Uterus (tissue), 4 donors: ENCODE measurements at places on chromosomes 4 and X. TPM values are rescaled to one million over a fixed set of nuclear protein-coding genes. Genes with fewer than 3 reads are reported as not detected.

Gene IL1RAPL2
- total RNA-seq: not detected

Gene SCRG1
- total RNA-seq: 4.1 TPM

Gene PABPC5
- total RNA-seq: 15.2 TPM

Gene IL2
- total RNA-seq: not detected

Gene PFKFB1
- not detected for total RNA-seq

Gene HSFX3
- not detected for total RNA-seq
